NCI-H1417 treated with DMSO at 0.1 percent for 48 hours (cell line): ENCODE measurements at places on chromosomes 5 and 9.

GRCh38 chr9:72360324-72360723 lies 4.7 kb downstream of the ZFAND5 start:
- DNase-seq, result no peak

DNA sequence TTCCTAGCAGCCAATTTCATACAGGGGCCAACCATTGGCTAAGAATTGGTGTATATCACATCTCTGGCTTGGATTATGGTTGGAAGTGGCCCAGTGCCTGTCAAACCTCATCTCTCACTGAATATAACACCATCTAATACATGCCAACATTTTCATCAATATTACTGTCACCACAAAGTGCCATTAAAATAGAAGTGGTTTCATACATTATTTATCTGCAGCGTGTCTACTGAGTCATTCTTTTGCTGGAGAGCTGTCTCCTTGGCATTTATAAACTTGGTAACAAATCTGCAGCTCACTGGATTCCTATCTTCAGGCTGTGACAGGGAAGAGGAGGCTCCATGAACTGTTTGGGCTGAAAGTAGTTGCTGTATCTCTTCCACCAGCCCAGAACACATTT lies 70.9 kb downstream of the PTTG1 start:
- DNase-seq, result no peak

- no peak for DNase-seq
Observed at GRCh38 chr9:80787636-80788035, 901.7 kb downstream of the TLE1 start.

DNA sequence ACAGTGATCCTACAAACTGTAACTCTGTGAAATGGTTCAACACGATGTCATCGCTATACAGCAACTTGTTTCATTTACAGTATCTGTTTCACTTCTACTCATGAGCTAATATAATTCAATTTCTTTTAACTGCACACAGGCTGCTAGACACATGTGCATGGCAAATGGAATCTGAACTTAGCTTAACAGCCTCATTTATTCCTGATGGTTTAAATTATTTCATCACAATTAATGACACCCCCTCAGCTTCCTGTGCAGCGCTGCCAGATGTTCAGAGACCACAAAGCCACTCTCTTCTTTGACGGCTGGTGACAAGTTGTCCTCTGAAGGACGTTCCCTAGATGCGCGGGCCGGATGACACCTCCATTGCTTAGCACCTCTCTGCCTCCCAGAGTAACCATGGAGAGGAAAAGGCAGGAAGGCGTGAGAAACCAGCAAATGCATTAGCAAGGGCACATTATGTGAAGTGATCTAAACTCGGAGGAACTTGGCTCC lies 191.1 kb downstream of the BNC2 start:
- no peak for DNase-seq

- no peak for DNase-seq
Observed at GRCh38 chr5:98193921-98194760, 579.3 kb upstream of the RGMB start.

DNA sequence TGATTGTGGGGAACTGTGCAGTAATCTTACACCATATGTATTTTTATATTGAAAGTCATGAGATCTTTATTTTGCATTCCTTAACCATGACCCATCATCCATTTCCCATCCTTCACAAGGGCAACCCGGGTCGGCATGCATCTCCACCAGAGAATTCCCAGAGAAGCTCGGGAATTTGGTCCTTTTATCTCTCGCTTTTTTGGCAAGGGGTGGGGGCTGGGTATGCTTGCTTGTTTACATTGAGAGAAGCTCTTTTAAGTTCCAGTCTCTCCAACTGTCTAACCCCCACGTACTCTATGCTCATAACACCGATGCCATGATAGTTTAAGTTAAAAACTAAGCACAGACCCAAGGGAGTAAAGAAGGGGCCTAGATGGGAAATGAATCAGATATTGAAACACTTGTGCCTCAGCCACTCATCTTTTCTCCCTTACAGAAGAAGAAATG lies 109.9 kb upstream of the NFIB start:
- no peak for DNase-seq

- DNase-seq, result no peak
Observed at GRCh38 chr9:126563556-126563955, 50.2 kb upstream of the LMX1B start.

DNA sequence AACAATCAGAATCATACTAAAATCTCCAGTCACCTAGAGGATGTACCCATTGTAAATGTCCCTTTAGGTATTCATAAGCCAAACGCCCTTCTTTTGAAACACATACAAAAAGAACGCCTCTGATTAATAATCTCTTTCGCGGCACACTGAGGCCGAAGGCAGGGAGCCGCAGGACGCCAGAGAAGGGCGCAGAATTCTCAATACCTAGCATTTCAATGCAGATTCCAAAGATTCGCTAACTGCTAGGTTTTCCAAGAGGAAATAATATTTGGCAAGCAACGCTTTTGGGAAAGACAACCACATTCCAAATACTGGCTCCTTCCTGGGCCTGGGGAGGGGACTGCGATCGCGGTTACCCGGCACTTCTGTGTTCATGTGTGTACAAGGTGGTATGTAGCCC lies 203.3 kb downstream of the MEF2C start:
- no peak for DNase-seq

DNA sequence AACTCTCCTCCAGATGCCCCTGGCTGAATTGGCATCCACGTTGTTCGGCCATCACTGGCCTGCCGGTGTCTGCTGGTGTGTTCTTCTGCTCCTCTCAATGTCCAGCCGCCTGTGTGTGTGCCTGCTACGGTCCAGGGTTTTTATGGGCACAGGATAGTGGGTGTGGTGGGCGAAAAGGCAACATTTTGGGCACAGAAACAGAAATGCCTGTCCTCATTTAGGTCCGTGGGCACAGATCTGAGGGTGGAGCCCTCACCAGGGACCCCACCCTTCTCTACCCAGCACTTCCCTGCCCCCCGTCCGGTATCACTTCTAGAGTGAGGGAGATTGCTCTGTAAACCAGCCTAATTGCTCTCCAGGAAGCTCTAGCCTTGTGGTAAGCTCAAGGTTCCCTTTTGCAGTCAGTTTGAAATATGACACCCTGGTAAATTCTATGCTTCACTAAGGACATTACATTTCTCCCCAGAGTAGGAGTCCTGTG lies 410.1 kb downstream of the MAT2B start:
- DNase-seq, result no peak

DNA sequence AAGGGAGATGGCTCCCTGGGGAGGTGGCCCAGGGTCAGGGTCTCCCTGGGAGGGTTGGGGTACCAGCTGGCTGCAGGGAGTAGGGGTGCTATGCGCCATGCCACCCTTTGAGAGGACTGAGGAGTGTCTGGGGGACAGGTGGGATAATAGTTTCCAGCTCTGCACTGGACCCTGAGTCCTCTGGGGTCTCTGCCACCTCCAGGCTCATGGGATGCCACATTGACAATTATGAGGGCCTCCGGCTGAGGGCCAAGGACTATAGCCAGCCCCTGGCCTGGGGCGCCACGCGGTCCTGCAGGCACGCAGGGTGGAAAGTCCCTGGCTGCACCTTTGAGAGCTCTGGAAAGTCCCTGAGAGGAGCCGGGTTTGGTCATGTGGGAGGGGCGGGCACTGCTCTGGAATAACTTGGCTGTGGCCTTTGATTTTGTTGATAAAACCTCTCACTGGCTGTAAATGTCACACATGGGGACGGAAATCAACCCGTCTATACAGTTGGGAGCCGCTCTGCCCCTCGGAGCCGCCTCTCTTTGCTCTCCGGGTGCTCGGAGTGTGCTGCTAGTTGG lies 16.0 kb downstream of the TRAF2 start:
- DNase-seq, result no peak

DNA sequence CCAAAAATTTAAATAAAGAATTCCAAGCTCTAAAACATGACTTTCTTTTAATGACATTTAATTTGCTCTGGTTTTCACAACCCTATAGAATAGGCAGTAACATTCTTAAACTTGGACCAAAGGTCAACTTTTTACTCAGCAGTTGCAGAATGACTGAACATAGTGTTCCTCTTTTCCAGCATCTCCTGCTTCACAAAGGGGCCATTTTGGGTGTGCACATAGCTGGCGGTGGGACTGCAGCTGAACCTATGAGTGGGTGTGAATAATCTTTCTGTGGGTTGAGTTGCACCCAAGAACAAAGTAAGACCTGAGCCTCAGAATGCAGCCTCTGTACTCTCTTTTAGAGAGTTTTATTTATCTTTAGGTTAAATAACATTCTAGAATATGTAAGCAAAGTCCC lies 96.9 kb upstream of the HAPLN1 start:
- DNase-seq, result no peak

DNA sequence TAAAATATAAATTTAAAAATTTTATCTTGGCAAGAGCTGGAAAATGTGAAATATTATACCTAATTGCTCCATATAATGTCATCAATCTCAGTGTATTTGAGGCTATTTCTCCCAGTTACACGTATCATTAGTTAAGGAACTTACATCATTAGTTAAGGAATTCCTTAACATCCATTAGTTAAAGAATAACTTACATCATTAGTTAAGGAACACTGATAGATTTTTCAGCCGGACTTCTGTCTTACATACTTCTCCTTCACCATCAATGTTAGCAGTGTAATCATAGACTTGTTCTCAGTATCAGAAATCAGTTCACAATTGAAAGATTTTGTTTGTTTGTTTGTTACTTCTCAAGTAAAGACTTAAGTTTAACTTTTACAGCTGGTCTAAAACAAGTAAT lies 524.4 kb upstream of the CHD1 start:
- DNase-seq, result no peak

DNA sequence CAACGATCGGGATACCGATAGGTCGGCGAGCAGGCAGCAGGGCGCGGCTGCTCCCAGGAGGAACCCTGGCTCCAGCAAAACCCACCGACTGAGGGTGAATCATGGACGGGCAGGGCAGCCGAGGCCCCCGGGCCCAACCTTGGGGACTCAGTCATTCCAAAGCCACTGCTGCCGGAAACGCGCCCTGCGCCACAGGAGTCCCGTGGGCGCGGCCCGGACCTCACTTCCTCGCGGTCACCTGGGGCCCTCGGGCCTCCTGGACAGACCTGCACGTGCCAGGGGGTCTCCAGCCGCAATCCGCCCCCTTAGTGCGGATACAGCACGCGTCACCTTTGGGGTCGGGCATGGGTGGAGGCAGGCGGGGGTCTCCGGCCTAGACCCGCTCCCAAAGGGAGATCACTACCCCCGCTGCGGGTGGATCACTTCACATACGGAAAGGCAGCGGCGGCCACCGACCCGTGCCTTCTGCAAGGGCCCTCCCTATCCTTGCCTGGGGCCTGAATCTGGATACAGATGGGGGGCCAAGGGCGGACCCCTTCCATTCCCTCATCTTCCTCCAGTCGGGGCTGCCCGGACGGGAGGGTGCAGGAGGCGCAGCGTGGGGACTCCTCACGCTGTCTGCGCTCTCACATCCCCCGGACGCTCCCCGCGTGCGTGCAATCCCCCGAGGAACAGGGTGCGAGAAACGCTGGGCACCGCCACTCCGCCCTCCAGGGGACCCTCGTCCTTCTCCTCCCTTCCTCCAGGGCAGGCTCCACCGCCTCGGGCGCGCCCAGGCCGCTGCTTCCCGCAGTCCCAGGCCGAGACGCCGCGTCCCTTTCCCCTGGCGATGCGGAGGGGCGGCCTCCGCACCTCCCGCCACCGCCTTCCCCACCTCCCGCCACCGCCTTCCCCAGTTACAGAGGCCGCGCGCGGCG lies 586 bp downstream of the TXN start:
- DNase-seq, result no peak

GRCh38 chr5:10214041-10214440 lies 35.6 kb downstream of the ATPSCKMT start:
- DNase-seq, result no peak

GRCh38 chr9:17204611-17205152 lies 69.8 kb downstream of the CNTLN start:
- DNase-seq, result no peak

- DNase-seq, result no peak
Observed at GRCh38 chr5:59260200-59260599, 633.3 kb downstream of the PDE4D start.

DNA sequence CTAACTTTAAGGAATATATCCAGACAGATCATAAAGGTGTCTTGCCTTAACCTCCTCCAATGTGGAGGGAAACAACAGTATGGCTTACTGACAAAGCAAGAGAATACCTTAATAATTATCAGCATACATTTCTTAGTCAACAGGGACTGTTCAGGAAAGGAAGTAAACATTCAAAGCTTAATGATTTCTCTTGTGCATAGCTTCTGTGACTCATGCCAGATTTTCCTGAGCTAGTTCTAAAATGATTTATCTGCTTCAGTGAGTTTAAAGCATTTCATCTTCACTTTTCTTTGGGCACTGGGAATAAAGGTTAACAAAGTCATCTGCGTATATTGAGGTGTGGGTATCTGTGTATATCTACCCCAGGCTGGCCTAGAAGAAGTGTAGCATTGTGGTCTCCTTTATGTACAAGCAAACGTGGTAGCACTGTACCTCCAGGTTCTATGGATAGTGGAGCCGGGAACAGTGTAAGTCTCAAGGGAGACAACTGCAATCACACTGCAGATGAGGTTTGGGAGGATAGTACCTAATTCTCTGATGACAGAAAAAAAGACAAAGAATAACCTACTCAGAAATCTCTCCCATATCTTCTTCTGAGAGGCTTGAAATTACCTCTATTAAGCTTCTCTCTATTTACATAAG lies 284.1 kb downstream of the HCN1 start:
- DNase-seq, result no peak
